NCI-H524 (cell line): ENCODE measurements at places on chromosomes 16 and 17.

GRCh38 chr17:28878158-28878910 is 19.2 kb downstream of the FLOT2 start:
- DNase-seq: no peak

DNA sequence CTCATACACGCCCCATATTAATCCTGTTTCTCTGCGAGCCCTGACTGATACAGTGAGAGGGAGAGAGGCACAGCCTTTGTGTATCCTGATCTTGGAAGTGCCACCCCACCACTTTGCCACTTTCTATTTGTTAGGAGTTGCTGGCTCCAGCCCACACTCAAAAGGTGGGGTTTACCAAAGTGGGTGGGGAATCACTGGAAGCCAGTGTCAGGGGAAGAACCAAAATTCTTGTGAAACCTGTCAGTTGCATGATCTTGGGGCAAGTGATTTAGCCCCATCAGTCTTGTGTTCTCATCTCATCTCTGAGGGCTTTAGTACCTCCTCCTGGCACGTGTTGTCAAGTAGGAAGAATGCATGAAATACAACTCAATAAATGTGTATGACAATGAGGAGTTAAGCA is 119.5 kb downstream of the SOX9 start:
- DNase-seq: no peak

DNA sequence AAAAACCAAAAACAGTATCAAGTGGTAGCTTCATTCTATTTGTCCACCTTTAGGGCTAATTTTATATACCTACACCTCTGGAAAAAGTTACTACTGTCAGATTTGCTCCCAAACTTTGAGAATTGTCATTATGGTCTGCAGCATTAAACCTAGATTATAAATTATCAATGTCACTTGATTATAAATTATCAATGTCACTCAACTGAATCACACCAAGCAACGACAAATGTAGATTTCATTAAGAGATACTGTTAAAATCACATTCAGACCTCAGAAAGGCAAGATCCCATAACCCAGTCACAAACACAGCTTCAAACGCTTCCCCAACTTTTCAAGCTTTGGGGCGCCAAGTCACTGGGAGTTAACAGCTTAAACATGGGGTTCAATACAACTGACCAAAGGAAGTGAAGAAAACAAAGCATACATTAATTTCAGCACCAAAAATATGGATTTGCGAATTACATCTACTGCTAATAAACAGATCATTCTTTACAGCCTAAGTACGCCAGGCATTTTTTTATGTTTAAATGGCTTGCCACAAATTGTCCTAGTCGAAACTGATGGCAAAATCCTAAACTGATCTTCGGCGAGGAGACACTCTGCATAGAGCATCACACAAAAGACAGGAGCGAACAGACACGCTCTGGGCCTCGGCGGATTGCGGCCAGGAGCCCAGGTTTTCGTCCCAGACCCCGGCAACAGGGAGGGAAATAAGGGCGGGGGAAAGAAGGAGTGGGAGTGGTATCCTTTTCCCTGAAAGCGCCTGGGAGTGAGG is 981 bp downstream of the GLG1 start:
- DNase-seq: no peak

- DNase-seq: no peak
Measured at GRCh38 chr16:30358990-30359870, 4.1 kb upstream of the CD2BP2 start.

GRCh38 chr17:63993368-63993985 is 4.7 kb upstream of the PRR29 start:
- DNase-seq: no peak

- no peak for DNase-seq
Measured at GRCh38 chr17:7462474-7463371, 16.7 kb downstream of the ZBTB4 start.

DNA sequence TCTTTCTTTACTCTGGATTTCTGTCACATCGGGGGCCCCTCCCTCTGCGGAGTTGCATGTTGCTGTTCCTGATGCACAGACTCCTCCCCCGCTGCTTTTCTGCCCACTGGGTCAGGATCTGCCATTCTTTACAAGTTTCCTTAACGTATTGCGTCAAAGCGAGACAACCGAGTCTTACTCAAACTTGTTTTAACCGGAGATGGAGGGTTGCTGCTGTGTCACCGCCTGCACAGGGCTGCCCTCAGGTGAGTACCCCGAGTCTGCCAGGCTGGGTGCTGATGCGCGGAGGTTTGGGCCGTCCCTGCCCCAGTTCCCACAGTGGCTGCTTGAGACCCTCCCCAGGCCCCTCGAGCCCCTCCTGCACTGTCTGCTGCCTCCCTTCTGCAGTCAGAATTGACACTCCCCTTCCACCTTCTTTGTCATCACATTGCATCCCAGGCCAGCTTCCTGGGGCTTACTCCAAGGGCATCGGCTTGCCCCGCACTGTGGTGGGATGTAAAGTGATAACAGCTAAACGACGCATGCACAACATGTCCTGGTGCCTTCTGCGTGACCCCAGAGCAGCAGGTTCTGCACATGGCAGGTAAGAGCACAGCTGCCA is 19.3 kb downstream of the CARHSP1 start:
- no peak for DNase-seq

DNA sequence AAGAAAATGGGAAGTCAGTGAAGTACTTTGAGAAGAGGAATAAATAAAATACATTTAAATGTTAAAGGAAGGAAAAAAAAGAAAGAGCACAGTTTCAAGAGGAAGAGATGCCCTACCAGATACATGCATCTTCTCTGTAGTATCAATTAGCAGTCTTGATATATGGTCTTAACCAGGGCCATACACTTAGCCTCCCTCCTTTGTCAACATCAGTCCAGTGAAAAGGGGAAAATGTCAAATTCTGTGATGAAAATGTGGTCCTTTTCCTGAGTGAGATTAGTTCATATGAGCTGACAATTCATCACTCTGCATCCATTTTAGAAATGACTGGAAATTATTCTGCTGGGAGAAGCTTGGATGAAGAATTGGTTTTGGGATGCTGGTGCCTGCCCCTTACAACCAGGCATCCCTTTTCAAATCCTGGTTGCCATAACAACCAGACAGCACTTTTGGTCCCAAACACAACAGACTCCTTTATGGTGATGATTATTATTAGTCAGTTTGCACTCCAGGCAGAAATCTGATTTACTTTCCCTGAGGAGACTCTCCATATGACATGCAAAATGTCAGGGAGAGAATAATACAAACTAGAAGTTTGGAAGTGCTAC is 933.6 kb upstream of the CDH8 start:
- no peak for DNase-seq

DNA sequence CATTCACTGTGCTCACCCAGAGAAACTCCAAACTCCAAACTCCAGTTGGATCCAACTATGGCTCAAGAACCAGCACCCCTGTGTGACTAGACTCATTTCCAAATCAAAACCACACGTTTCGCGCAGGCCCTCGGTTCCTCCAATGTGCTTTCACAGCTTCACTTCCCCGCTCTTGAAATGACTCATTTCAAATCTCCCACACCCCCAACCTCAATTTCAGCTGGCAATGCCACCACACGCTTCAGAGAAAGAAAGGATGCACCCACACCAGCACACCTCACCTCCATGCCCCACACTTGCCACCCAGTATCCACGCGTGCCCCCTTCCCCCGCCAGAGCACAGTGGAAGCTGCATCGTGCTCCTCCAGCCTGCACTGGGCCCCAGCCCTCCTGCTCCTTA is 9.0 kb downstream of the TMEM92 start:
- DNase-seq: no peak

DNA sequence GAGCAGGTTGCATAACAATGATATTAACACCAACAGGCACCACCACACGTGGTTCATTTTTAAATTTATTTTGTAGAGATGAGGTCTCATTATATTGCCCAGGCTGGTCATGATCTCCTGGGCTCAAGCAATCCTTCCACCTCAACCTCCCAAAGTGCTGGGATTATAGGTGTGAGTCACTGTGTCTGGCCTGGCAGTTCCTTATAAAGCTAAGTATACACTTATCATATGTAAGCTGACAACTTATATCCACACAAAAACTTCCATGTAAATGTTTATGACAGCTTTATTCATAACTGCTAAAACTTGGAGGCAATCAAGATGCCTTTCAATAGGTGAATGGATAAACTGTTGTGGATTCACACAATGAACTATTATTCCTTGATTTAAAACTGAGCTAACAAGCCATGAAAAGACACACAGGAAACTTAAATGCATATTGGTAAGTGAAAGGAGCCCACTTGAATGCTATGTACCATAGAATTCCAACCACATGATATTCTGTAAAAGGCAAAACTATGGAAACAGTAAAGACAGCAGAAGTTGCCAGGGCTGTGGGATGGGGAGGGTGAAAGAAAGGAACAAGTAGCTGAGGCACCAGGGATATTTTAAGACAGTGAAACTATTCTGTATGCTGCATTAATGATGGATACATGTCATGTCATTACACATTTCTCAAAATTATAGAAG is 156.5 kb upstream of the KCNJ18 start:
- no peak for DNase-seq

- DNase-seq: no peak
Measured at GRCh38 chr16:57041182-57042156, 50.9 kb upstream of the CPNE2 start.

GRCh38 chr17:3039736-3040135 is 23.7 kb downstream of the OR1D5 start:
- DNase-seq: no peak

DNA sequence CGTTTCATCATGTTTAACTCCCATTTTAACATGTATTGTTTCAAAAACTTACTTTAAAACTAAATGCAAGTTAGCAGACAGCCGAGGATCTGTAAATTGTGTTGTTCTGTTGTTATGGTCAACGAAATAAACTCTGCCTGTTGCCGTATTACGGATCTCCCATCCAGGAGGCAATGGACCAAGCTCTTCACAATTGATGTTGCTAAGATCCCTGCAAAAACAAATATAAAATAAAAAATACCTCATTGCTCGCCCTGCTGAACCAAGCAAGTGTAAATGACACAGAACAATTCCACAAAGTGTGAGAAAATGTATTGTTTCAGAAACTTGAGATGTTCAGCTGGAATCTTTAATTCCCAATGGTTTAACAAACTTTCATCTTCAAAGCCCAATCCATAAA is 65.0 kb downstream of the CEP95 start:
- DNase-seq: no peak
